ENCODE measurements at places on chromosomes 7 and 10.

- no peak for DNase-seq
Observed at GRCh38 chr7:11557627-11558026, 274.4 kb downstream of the THSD7A start.

DNA sequence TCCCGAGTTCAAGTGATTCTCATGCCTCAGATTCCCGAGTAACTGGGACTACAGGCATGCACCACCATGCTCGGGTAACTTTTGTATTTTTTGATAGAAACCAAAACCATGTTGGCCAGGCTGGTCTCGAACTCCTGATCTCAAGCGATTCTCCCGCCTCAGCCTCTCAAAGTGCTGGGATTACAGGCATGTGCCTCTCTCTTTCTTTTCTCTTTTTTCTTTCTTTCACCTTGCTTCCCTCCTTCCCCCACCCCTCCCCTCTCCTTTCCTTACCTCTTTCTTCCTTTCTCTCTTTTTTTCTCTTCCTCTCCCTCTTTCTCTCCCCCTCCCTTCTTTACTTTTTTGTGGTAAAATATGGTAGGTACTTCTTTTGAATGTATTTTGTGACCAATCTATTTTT lies 62.2 kb downstream of the ANKRD61 start:
- no peak for DNase-seq

DNA sequence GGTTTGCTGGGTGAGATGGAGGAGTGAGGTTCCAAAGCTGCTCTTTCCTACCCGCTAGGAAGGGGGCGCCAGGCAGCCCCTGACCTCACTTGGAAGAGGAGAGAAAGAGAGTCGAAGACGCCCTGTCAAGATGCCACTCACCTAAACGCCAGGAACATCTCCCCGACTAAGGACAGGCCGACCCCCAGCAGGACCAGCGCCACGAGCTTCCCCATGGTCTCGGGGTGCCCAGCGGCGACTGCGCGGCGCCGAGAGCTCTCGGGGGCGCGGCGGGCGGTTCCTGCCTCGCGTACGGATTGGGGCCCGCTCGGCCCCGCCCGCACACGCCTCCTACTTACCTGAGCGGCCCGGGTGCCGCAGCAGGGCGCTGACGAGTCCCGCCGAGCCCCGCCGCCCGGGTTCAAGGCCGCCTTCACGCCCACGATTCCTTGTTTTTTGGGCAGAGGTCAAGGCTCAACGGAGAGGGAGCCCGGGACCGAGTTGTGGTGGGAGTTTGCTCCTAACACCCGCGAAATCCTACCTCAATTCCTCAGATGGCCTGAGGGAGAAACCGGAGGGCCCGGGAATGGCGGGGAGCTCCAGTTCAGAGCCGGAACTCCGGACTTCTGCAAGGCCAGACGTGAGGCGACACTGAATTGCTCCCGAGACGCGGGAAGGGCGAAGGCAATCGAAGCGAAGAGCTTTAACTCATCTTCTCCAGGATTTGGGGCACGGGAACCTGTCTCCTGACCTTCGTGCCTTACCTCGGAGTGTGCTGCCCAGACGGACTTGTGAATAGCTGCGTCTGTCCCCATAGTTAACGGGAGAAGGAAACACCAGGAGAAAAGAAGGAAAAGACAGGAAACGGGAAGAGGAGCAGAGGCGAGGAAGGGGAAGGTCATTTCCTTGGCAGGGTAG lies at the start of gene PON3:
Gene PON3, minus strand, starts transcription at position 240 of the 897 bp plus-strand sequence. Its CDS starts 25 bp downstream, at position 215.
- DNase-seq: peak; percentile 43

GRCh38 chr10:48241332-48241731 lies 33.2 kb downstream of the FRMPD2 start:
- DNase-seq: peak; percentile 31

- no peak for DNase-seq
Observed at GRCh38 chr10:34389801-34390200, 425.3 kb downstream of the PARD3 start.

GRCh38 chr10:103481974-103482531 lies 3.0 kb upstream of the CALHM3 start:
- DNase-seq: no peak

- no peak for DNase-seq
Observed at GRCh38 chr10:72539137-72539536, 86.7 kb downstream of the MICU1 start.

DNA sequence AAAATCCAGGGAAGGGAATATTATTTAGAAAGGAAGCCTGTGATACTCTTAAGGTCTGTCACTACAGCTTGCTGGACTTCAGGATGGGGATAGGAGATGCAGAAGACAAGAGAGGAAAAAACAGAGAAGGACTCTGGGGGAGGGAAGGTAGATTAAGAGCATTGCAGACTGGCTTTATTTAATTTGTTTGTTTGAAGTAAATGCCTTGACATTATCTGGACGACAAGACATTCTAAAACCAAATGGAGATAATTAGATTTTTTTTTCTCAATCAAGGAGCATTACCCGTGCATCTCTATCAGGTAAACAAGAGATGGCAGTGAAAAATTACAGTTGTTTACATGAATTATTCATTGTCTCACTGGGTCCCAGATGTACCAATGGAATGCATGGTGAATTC lies 24.3 kb downstream of the ACTA2 start:
- DNase-seq: no peak

DNA sequence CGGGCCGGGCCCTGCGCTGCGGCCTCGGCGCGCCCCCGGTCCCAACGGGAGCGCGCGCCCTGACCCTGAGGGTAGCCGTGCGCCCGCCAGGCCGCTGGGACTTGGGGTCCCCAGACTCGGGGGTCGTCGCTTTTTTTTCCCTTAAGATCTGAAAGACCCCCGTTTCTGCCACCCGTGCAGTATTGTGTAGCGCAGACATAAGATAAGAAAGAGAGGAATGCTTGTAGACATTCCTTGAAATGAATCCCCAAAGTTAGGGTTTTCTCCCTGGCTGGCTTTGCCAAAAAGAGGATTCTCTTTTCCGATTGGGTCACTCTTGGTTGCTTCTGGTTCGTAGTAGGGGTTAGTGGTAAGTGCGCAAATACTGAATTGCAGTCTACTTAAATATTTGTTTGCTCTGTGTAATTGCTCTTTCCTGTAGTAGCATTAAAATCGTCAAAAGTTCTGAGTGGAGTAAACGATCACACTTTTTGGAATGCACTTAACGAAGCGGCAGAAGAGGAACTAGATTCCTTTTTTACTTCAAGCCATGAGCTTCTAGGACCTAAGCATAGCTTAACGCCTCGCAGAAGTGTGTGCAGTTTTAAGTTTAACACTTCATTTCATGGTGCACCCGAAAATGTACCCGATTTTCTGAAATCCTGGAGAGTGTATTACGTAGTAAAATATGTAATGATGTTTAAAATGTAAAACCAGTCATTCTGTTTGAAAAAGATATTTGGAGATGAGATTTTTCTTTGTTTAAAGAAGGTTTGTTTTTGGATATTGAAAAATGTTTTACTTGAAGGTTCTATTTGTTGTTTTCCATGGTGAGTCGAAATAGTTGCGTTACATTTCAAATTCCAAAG lies 1.3 kb downstream of the CUL1 start:
- DNase-seq: no peak

GRCh38 chr10:87524296-87524695 lies 19.6 kb downstream of the MINPP1 start:
- DNase-seq: no peak

DNA sequence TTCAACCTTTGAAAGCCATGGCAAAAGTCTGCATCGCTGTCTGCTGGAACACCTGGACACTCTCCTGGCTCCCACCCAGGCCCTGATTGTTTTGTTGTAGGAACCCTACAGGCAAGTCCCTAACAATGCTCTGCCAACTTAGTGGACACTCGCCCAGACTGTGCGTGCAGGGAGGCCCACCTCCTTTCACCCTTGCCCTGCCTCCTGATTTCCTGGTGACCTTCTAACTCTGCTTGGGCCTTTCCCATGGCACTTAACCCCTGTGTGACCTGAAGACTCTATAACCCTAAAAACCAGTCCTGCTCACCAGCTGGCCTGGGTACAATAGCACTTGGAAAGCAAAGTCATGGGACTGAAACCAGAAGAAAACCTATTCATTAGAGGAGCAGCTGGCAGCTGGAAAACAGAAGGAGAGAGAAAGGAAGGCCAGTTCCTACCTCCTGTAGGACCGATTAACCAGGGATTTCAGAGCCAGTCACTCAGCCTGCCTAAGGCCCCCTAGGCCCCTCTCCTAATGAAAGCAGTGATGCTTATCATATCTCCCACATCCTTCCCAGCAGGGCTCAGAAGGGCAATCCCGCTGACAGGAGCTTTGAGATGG lies 82.7 kb upstream of the KMT2E start:
- DNase-seq: no peak

- DNase-seq: no peak
Observed at GRCh38 chr7:114102996-114103395, 184.2 kb upstream of the PPP1R3A start.

- no peak for DNase-seq
Observed at GRCh38 chr10:120457431-120458172, 575 bp downstream of the PLPP4 start.

GRCh38 chr10:17923728-17924127 lies 28.0 kb upstream of the SLC39A12 start:
- no peak for DNase-seq

DNA sequence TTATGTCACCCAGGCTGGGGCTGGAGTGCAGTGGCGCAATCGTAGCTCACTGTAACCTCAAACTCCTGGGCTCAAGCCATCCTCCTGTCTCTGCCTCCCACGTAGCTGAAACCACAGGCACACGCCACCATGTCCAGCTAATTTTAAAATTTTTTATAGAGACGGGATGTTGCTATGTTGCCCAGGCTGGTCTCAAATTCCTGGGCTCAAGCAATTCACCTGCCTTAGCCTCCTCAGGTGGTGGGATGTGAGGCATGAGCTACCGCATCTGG lies 123.2 kb upstream of the PARD3 start:
- no peak for DNase-seq

- no peak for DNase-seq
Observed at GRCh38 chr7:26096136-26096535, 55.9 kb upstream of the NFE2L3 start.

DNA sequence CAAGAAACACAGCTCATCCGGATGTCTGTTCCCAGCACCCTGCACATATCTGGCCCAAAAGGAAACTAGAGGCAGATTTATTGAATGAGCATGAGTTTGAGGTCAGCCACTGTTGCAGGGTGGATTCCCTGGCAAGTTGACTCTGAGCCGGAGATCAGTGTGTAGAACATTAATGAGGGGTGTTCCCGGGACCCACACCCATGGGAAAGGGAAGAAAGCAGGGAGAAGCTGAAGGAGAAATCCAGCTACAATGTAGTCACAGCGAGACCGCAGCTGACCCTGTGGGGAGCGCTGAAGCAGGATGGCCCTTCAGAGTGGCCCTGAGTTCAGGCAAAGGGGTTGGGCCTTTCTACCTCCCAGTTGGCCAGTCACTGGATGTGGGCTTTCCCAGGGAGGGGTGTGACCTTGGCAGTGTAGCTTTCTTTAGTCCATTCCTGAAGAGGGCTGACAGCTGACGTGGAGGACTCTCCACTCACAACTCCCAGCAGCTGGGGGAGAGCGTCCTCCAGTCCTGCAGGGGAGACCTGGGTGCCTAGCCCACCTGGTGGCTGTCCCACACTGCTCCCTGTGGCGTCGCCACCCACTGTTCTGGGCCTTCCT lies 324.2 kb upstream of the ZMIZ1 start:
- no peak for DNase-seq

DNA sequence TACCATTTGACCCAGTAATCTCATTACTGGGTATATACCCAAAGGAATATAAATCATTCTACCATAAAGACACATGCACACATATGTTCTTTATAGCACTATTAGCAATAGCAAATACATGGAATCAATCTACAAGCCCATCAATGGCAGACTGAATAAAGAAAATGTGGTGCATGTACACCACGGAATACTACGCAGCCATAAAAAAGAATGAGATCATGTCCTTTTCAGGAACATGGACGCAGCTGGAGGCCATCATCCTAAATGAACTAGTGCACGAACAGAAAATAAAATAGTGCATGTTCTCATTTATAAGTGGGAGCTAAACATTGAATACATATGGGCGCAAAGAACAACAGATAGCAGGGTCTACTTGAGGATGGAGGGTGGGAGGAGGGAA lies 26.6 kb downstream of the NRP1 start:
- DNase-seq: no peak

DNA sequence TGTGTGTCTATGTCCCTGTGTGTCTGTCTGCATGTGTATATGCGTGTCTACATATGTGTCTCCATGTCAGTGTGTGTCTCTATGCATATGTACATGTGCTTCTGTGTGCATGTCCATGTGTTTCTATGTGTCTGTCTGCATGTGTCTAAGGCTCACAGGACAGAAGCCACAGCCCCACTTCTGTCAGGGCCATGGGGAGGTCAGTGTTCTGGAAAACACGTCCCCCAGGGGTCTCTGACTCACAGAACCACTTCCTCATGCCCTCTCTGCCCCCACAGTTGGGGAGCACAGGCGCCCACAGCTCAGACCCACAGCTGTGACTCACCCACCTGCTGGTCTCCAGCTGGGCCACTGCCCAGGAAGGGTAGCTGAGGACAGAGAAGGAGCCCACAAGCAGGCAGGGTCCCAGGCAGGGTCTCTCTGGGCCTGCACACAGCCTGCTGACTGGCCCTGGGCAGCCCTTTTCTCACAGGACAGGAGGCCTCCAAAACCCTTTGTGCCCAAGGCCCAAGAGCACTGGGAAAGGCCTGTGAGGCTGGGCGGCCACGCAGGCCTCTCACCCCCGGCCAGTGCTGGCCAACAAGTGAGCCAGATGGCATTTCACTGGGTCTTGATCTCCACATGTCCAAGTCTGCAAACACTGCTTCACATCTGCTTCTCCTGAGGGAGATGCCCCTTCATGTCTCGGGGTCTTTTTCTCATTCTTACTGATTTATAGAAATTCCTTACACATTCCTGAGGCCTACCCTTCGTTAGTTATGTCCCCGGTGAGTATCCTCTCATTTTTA lies 102.9 kb upstream of the FAM20C start:
- peak; percentile 58 for DNase-seq

- no peak for DNase-seq
Observed at GRCh38 chr7:41788556-41788955, 85.7 kb upstream of the INHBA start.

GRCh38 chr10:70910486-70911341 lies 22.3 kb upstream of the PCBD1 start:
- no peak for DNase-seq

DNA sequence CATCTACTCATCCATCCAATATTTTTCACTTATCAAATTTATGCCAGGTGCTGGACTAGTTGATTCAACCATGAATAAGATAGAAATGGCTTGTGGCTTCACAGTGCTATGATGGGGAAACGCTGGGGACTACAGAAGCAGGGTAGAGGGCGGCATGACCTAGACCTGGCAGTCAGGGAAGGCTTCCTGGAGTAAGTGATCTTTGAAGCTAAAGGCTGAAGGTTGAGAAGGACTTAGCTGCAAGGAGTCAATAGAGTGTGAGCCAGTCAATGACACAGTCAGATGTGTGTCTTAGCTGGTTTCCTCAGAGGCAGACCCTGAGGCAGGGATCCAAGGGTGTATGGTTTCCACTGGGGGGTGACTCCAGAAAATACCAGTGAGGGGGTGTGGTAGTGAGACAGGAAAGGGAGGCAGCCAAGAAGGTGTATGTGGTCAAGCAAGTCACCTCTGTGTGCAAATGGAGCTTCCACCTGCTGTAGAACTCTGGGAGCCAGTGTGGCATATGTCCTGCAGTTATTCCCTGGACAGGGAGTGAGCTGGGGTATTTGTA lies 10.3 kb downstream of the PRF1 start:
- DNase-seq: no peak

GRCh38 chr7:134108802-134109201 lies 18.3 kb upstream of the LRGUK start:
- no peak for DNase-seq

- DNase-seq: no peak
Observed at GRCh38 chr7:90180011-90180585, 25.8 kb downstream of the STEAP1 start.

- no peak for DNase-seq
Observed at GRCh38 chr7:28706584-28706983, 251.5 kb downstream of the TRIL start.
